ENCODE measurements at places on chromosomes 2 and 18. TPM values are rescaled to one million over a fixed set of nuclear protein-coding genes. Genes with fewer than 3 reads are reported as not detected.

Gene B3GNT7
- not detected for total RNA-seq

- H3K27ac ChIP-seq, result no peak overlapping the region
- H3K36me3 ChIP-seq, result no peaks in the 10 kb centered on the region
- no peak overlapping the region for H3K4me3 ChIP-seq
- no peaks in the 10 kb centered on the region for H3K27me3 ChIP-seq
- DNase-seq, result no peak
Measured at GRCh38 chr18:58269931-58270330, 225.9 kb downstream of the NEDD4L start.

GRCh38 chr2:120345608-120346007 lies 328 bp upstream of the INHBB start:
- H3K27ac ChIP-seq, result no peak overlapping the region
- peaks cover 68% of the 10 kb centered on the region for H3K27me3 ChIP-seq
- peaks cover 16% of the 10 kb centered on the region for H3K4me1 ChIP-seq
- DNase-seq, result no peak

DNA sequence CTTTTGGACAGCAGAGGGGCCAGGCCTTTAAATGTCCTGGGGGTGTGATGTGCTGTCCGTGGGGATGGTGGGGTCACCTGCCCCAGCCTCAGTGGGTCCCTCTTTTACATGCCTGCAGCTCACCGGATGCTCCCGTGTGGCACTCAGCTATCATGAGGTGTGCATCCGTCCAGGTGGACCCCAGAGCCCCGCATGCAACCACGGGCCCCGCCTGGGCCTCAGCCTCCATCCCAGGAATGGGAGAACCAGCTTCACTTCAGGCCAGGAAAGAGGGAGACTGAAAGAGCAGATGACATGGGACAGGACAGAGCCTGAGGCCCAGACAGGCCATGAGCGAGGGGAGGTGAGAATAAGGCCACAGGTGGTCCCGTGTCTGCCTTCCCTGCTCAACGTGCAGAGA lies 37.5 kb downstream of the RAMP1 start:
- no peak overlapping the region for H3K4me3 ChIP-seq
- H3K36me3 ChIP-seq, result peaks cover 5% of the 10 kb centered on the region
- peak overlapping the region; percentile 96 for H3K27ac ChIP-seq
- H3K4me1 ChIP-seq, result peaks cover 70% of the 10 kb centered on the region
